ENCODE measurements at places on chromosomes 7 and 10.

DNA sequence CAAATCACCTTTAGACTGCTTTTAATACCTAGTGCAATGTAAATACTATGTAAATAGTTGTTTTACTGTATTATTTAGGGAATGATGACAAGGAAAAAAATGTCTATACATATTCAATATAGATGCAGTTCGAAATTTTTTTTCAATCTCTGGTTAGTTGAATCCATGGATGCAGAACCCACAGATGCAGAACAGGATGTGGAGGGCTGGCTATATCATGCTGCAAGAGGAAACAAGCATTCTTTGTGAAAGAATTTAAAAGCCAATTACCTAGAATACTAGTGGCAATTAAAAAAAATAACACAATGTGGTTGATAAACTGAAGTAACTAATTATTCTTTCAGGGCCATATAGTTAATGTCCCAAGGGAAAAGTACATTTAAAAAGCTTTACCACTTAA is 170.4 kb downstream of the ZNF438 start:
- no peak for DNase-seq

GRCh38 chr7:158019726-158020705 is 567.6 kb downstream of the PTPRN2 start:
- no peak for DNase-seq

DNA sequence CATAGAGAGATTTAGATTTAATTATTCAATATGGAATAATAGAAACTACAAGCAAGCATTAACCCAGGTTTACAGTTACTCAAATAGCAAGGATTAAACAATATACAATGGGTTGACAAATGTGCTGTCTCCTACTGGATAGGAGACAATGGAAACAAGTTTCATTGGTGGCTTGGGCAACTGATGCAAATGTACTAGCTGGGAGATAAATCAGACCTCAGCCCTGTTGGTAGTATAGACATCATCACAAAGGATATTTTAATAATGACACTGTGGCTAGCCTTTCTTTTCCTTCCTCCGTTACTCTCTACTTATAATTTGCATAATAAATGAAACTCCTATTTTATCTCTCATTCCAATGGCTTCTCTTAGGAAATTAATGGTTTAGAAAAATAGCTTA is 96.5 kb upstream of the DKK1 start:
- DNase-seq, result no peak

GRCh38 chr7:19290968-19291367 is 145.7 kb upstream of the FERD3L start:
- no peak for DNase-seq

DNA sequence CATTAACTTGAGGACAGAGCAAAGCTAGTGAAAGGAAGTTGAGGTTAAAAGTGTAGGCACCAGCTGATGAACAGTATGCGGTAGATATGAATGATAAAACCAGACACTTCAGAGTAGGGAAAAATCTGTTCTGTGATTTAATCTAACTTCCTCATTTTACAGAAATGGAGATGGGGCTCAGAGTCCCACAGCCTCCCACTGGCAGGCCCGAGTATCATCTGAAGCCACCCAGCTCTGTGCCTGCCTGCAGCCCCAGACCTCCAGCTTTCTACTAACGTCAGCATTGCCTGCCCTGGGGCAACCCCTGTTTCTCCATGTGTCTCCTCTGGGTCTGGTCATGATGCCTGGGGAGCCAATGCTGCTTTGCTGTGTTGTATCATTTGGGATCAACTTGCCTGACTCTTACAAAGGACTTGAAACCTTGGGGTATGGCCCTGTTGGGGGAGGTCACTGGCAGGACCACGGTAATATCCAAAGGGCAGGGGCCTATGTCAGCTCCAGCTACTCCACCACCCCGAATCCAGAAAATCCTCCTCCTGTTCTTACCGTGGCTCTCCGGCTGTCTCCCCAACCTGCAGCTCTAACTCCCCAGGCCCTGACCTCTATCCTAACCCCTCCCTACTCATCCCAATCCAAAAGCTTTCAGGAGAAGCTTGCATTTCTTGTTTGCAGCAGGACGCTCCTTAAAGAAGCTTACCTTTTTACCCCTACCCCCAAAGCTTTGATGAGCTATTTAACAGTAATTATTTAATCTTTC is 56.2 kb upstream of the NPY start:
- DNase-seq, result peak; percentile 16

GRCh38 chr7:108254259-108254658 is 124.1 kb upstream of the LAMB4 start:
- no peak for DNase-seq

GRCh38 chr10:132360766-132361447 is 28.9 kb downstream of the LRRC27 start:
- peak; percentile 15 for DNase-seq

GRCh38 chr7:18213652-18214051 is 186.0 kb upstream of the PRPS1L1 start:
- DNase-seq, result no peak

- no peak for DNase-seq
Observed at GRCh38 chr10:17981766-17982380, 30.2 kb downstream of the SLC39A12 start.

Data from OCI-LY7 (cell line).